ENCODE measurements at places on chromosomes 7 and 10.

DNA sequence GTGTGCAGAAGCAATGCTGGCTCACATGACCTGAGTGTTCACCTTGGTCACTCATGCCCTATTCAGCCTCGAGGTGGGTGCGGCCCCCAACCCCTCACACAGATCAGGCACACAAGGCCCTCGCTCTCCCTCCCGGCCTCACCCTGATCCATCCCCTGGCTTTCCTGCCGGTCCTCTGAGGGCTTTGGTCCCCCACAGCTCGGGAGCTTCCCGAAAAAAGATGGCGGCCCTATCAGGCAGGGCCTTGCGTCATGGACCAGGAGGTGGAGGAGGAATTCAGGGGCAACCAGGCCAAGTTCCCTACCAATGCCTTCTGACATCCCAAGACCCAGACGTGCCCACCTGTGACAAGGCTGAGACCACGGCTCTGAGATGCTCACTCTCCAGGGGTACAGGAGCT lies 43.7 kb upstream of the DNAAF5 start:
- DNase-seq = no peak

DNA sequence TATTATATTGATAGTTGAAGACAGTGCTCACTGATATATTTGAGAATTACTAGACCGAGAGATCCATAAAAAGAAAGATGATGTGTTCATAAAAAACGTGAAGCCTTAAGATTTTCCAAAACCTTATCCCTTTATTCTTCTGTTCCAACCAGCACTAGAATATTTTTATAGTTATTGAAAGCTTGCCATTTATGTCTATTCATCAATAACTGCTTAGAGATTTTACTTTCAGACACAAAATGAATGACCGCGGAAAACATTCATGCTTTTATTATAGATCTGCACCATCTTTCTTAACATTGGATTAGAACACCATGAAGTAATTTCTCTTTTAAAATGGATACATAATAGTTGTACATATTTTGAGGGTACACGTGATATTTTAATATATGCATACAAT lies 77.6 kb downstream of the FBXL13 start:
- no peak for DNase-seq

GRCh38 chr10:74419958-74420375 lies 268.9 kb downstream of the ADK start:
- DNase-seq = no peak

DNA sequence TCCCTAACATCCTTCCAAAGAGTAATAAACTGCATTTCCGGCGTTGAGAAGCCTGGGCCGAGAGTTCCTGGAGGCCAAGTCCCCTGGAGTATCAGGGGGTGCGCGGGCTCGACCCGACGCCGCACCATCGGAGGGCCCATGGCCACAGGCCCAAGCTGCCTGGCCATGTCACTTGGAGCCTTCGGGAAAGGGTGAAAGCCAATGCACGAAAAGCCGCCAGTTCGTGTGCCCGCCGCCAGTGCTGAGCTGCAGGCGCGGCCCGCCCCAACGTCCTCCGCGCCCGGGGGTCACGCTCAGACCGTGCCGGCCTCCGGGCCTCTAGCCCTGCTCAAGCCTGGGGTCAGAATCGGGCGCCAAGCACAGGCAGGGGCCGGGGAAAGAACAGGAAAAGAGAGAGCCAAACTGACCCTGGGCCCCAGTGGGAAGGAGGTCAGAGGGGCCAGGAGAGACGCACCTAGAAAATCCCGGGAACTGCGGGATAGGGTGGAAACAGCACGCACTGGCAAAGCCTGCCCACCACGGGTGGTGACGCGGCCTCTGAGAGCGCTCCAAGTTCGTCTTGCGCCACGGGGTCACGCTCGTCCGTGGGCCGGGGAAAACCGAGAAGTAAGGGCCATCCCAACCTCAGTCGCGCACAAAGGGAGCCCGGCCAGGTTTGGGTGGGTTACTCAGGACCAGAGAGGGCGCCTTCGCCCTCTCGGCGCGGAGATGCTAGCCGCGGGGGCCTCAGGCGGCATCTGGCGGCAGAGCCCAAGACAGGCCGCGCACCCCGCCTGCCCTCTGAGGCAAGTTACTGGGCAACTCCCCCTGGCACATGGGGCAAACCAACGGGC lies 4.2 kb upstream of the EBF3 start:
- no peak for DNase-seq

DNA sequence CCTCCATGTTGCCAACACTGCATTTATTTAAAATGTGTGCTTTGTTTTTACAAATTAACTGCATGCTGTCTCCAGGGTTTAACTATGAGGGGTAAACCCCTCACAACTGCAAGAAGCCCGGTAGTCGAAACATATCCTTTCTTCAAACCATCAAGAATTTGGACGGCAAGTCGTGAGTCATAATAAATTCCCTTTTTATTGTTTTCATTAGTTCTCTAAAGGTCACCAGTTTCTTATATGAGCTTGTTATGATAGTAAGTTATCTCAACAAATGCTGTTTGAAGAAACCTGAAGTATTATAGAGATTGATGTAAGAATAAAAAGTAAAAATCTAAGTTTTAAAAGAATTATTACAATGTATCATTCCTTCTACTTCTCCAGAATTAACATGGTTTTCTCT lies 12.2 kb upstream of the FIGNL1 start:
- no peak for DNase-seq

DNA sequence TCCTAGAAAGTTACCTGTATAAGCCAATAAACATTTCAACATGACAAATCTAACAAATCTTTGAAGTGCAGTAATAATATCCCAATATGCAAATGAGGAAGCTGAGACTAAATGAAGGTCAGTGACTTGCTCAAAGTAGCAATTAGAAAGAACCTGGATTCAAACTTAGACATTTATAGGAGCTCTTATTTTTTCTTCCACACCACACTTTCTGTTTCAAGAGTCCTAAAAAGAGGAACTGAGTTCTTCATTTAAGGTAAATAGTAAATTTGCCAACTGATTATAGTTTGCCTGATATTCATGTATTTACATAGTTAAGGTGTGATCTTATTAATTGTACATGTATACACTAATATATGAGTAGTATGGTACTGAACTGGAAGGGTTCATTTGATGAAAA lies 44.0 kb downstream of the KLHDC10 start:
- DNase-seq = no peak

GRCh38 chr10:61989995-61990760 lies 88.7 kb downstream of the ARID5B start:
- no peak for DNase-seq
